ENCODE measurements at places on chromosomes 5 and 9. TPM values are rescaled to one million over a fixed set of nuclear protein-coding genes. Genes with fewer than 3 reads are reported as not detected.
A peak's percentile ranks its signal among the peaks of the same experiment; 100 is the strongest.

DNA sequence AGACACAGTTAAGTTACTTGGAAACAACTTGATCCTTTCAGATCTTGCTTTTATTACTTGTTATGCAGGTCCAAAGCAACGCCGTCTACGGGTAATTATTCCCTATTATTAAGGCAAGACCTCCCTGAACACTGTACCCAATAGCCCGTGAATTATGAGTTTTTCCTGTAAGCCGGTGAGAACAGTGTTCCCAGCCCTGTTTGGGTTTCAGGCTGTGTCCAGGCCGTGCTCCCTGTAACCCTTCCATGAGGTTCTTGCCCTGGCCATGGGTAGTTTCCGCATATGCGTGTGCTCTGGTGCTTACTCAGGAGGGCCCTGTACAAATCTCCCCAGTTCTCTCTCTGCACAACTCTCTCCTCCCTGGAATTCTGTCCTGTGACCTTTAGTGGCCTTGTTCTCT, 65.6 kb upstream of the CNOT6 start:
- no peak for DNase-seq

- no peak for DNase-seq
Measured at GRCh38 chr5:123297198-123297831, 125.9 kb downstream of the CEP120 start.

DNA sequence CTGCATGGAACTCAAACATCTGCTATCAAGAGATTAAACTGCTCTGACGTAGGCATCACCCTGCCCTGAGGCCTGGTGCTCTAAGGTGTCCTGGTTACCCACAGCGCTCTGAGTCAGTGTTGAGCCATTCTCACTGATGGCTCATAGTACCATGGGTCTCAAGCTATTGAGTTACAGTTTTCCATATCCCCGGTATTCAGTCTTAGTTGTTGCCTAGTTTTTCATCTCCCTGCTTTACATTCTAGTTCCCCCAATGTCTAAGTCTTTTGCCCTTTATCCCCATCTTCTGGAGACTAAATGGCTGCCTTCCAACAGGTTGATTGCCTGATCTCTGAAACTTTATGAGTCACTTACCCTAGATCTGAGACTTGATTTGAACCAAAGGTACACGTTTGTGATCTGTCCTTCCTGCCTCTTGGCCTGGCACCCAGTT, 161.2 kb upstream of the PTGER4 start:
- DNase-seq = no peak

GRCh38 chr5:156912869-156913268, 50.2 kb downstream of the TIMD4 start:
- DNase-seq = peak; percentile 7

GRCh38 chr5:41368158-41368557, 142.2 kb downstream of the PLCXD3 start:
- DNase-seq = no peak

DNA sequence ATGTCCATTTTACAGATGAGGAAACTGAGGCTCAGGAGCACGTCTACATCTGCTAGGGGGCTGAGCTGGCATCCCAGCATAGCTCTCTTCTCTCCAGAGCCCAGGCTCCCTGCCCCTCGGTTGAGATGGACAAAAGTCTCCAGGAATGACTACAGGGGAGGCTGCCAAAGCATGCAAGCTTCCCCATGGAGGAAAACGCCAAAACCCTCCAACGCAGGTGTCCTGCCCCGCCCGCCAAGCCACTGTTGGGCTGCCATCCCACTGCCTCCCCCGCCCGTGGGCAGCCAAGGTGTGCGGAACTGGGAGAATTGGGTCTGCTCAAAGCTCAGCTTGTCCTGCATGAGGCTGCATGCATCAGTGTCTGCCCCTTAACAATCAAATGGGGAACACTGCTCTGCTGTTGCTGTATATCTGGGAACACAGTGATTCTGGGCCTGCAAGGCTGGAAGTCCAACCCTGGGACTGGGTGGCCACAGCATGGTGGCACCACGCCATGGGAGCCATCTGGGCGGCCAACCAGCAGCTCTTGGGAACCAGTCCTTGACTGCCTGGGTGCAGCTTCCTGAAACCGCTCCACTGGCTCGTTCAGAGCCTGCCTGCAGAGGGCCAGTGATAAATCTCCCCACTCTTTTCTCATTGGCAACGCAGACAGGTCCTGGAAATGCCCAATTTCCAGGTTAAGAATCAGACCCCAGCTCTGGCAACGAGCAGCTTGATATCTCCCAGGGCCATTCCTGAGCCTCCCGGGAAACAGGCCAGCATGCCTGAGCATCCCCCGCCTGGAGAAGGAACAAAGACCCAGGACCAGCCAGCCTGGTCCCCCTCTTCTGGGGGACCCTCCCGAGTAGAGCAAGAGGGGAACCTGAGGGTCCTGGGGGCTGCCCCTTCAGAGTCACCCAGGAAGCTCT, 3.5 kb downstream of the RALGDS start:
- no peak for DNase-seq

DNA sequence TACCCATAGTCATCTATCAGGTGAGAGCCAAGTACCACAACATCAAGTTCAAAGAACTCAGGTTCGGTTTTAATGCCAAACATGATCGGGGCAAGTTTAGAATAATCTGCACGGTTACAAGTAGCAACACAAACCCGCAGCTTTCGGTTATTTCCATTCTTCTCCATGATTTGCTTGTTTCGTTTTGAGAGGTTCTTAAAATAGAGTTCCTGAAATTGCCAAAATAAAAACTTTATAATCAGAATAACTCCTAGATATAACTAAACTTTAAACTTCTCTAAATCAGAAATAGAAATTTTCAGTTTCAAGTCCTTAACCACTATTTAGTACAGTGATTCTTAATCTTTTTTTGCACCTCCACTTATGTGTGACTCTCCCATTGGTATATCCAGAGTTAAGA, 9.1 kb downstream of the GNE start:
- no peak for DNase-seq

GRCh38 chr5:15105799-15106393, 234.3 kb upstream of the ANKH start:
- DNase-seq = peak; percentile 16

- no peak for DNase-seq
Measured at GRCh38 chr5:33692980-33693379, 198.8 kb downstream of the ADAMTS12 start.

DNA sequence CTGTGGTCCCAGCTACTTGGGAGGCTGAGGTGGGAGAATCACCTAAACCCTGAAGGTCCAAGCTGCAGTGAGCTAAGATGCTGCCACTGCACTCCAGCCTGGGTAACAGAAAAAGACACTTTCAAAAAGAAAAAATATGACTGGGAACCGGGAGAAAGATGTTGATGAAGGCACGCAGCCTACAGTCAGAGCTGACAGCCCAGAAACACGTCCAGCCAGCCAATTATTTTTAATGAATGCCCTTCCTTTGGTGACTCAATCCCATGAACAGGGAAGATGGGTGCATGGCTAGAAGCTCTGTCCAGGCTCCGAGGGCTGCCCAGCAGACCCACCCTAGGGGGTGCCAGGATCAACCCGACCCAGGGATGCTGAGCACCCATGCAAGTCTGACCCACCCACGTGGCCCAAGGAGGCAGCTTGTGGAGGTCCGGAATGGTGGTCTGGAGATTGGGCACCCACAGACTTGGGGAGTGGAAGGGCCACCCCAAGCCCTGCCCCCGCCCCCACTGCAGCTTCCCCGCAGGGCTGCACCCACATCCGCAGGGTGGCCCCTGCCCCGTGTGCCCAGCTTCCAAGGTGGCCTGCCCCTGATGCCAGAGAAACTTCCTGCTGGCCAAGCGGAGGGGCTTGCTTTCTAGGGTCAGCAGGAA, 51.0 kb downstream of the ADAMTS2 start:
- DNase-seq = no peak

DNA sequence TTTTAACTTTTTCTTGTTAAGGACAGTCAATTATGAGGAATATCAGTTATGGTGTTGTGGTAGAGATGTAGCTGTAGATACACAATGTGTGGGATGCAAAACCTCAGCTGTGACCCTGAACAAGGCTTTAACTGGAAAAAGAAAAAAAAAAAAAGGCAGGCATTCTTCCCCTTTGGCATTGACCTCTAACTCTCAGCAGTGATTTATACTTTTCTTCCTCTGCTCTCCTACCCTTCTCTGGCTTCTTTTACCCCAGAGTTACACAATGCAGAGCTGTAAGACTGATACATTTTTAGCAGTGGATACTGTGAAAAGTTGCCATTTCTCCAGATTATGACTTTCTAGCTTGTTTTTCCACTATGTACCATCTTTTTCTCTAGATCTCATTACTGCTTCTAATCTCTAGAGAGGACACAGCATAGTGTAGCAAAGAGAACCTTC, 2.0 kb downstream of the CTNNAL1 start:
- no peak for DNase-seq

DNA sequence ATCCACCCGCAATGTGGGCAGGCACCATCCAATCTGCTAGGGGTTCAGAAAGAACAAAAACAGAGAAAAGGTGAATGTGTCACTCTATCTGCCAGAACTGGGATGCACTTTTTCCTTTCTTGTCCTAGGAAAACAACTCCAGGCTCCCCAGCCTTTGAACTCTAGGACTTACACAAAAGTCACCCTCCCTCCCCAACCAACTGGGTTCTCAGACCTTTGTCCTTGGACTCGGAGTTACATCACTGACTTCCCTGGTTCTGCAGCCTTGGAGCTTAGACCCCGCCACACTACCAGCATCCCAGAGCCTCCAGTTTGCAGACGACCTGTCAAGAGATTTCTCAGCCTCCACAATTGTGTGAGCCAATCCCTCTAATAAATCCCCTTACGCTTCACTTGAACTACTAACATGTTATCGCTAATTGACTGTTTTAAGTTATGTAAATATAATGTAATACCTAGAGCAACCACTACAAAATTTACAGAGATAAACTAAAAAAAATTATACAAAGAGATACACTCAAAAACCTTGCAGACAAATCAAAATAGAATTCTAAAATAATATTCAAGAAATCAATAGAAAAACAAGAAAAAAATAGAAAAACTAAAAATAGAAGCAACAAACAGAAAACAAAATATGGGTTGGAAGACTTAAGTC, 5.3 kb upstream of the UBLCP1 start:
- DNase-seq = no peak

- no peak for DNase-seq
Measured at GRCh38 chr5:66958201-66958979, 238.2 kb downstream of the CD180 start.

- no peak for DNase-seq
Measured at GRCh38 chr9:110835859-110836271, 167.3 kb downstream of the MUSK start.

GRCh38 chr5:78405829-78406750, 45.7 kb downstream of the SCAMP1 start:
- DNase-seq = no peak

GRCh38 chr9:131257266-131258025, 18.9 kb downstream of the FAM78A start:
- DNase-seq = no peak

GRCh38 chr9:80605793-80606192, 1034.0 kb downstream of the TLE4 start:
- DNase-seq = no peak

DNA sequence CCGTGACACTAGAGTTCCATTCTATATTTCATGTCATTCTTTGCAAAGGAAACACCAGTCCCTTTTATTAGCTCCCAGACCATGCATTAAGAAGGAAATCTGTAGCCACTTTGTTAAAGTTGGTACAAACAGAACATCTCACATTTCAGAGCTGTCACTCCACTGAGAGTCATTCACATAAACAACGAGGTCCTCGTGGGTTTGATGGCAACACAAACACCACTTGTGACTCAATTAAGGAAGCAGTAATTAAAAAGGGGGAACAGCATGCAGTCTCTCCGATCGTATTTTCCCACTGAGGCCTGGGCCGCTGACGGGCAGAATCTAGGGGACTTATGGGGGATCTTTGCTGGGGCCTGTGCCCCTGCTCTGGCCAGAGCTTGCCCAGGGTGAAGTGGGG, 94.2 kb upstream of the ZNF618 start:
- no peak for DNase-seq

- DNase-seq = no peak
Measured at GRCh38 chr9:87606841-87607521, 109.3 kb downstream of the DAPK1 start.

- DNase-seq = no peak
Measured at GRCh38 chr5:71569748-71570509, 17.2 kb upstream of the MCCC2 start.

DNA sequence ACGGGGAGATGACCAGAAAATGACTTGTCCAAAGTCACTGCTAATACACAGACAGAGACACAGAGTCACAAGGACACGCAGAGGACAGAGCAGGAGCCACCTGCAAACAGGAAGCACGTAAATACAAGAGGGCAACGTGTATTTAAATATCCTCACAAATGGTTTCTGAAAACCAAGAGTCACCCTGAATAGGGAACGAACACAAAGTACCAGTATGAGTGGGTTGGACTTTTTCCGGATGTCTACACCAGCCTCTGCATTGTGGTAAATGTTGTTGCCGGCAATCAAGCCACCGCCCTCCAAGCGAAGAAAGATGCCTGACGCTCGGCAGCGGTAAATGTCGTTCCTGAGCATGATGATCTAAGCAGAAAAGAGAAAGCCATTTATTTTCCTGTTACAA, 44.5 kb downstream of the FBXO10 start:
- DNase-seq = no peak

GRCh38 chr5:87195104-87195591, 72.5 kb upstream of the RASA1 start:
- DNase-seq = peak; percentile 18

- no peak for DNase-seq
Measured at GRCh38 chr9:129686736-129687135, 21.3 kb downstream of the PRRX2 start.

- DNase-seq = no peak
Measured at GRCh38 chr5:174097486-174098185, 52.1 kb downstream of the NSG2 start.

Gene OXCT1
- 80.6 TPM for total RNA-seq

Gene ADGRD2
- not detected for total RNA-seq

Gene GNA14
- total RNA-seq = not detected

Gene SPINK5
- not detected for total RNA-seq

Gene PHF24
- total RNA-seq = 0.23 TPM

Gene THBS4
- 0.41 TPM for total RNA-seq

Gene GAS1
- total RNA-seq = 0.08 TPM

Gene IL3
- total RNA-seq = 0.20 TPM

Gene IRX2
- total RNA-seq = not detected

Gene SLC24A2
- not detected for total RNA-seq

Gene NME5
- total RNA-seq = not detected

Gene ENG
- total RNA-seq = 17.7 TPM
